WTC11 (cell line): ENCODE measurements at places on chromosomes 5 and 9. TPM values are rescaled to one million over a fixed set of nuclear protein-coding genes. Genes with fewer than 3 reads are reported as not detected.
A peak's percentile ranks its signal among the peaks of the same experiment; 100 is the strongest.

DNA sequence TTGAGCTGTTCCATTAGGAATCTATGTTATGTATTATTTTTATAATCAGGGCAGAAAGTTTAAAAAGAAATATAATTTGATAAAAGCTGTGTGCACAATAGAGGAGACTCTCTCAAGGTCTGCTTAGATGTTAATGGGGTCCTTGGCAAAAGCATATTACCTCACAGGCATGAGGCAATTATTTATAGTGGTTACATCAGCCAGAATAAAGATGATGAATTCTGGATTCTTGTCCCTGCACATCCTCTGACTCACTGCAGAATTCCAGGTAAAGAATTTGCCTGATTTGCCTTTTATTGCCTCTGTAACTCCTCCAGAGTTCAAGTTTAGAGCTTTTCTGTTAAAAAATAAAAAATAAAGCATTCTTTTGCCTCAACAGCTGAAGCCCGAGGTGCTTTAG, 253.6 kb downstream of the MAST4 start:
- peaks cover 9% of the 10 kb centered on the region; the same call in 1 of the 2 replicates for H3K4me1 ChIP-seq
- H3K27ac ChIP-seq, result no peak overlapping the region
- H3K36me3 ChIP-seq, result no peaks in the 10 kb centered on the region
- no peak for DNase-seq
- no peak overlapping the region for H3K4me3 ChIP-seq

- no peak for DNase-seq
- H3K27me3 ChIP-seq, result no peaks in the 10 kb centered on the region
Measured at GRCh38 chr9:20558566-20559016, 63.7 kb downstream of the MLLT3 start.

GRCh38 chr5:129973716-129974426, 69.6 kb downstream of the CHSY3 start:
- no peak for DNase-seq
- no peak overlapping the region for H3K27ac ChIP-seq
- no peaks in the 10 kb centered on the region for H3K36me3 ChIP-seq
- no peaks in the 10 kb centered on the region for H3K27me3 ChIP-seq
- no peak overlapping the region for H3K4me3 ChIP-seq
- no peaks in the 10 kb centered on the region for H3K4me1 ChIP-seq

- H3K27me3 ChIP-seq, result no peaks in the 10 kb centered on the region
- H3K4me3 ChIP-seq, result peak overlapping the region; percentile 91
- no peak for DNase-seq
- peaks cover 22% of the 10 kb centered on the region for H3K36me3 ChIP-seq
Measured at GRCh38 chr9:35688558-35689541, 875 bp downstream of the TPM2 start.

- H3K27me3 ChIP-seq, result no peaks in the 10 kb centered on the region
- no peak for DNase-seq
- H3K27ac ChIP-seq, result no peak overlapping the region
Measured at GRCh38 chr5:178449163-178450070, 140.8 kb downstream of the COL23A1 start.

DNA sequence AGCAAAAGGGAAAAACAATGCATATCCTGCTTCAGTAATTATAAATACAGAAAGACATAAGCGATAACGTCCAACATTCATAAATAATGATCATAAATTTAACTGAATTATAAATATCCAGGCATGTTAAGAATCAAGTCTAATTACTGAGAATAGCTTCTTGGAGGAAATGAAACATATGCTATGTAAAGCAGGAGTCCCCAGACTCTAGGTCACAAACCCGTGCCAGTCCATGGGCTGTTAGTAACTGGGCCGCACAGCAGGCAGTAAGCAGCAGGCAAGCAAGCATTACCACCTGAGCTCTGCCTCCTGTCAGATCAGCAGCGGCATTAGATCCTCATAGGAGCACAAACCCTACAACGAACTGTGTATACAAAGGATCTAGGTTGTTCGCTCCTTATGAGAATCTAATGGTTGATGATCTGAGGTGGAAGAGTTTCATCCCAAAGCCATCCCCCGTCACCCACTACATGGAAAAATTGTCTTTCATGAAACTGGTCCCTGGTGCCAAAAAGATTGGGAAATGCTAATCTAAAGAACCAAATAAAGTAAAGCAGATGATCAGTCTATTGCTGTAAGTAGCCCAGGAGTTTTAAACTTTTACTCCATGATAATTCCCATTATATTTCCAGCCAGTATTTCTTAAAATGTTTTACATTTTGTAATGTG, 50.4 kb downstream of the CERT1 start:
- peaks cover 44% of the 10 kb centered on the region for H3K4me1 ChIP-seq
- H3K27ac ChIP-seq, result no peak overlapping the region
- H3K36me3 ChIP-seq, result peaks cover 10% of the 10 kb centered on the region
- no peak overlapping the region for H3K4me3 ChIP-seq
- no peak for DNase-seq

GRCh38 chr5:168273056-168273980, 18.1 kb upstream of the WWC1 start:
- H3K4me1 ChIP-seq, result peaks cover 22% of the 10 kb centered on the region
- no peaks in the 10 kb centered on the region for H3K36me3 ChIP-seq
- no peak overlapping the region for H3K4me3 ChIP-seq
- H3K27ac ChIP-seq, result no peak overlapping the region

DNA sequence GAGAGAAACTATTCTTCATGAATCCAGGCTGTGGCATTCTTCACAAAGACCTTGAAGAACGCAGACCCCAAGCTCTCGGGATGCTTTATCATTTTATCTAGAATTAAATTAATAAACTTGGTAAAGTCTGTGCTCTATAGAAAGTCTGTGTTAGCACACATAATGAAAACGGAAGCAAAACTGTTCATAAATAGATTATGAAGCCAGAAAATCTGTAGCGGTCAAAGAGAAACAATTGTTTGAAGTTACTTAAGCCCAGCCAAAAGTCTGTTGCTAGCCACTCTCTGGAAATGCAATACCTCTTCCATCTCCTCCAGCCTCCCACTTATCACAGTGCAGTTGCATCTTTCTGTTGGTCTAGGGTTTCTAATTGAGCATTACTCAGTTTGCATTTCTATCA, 375.9 kb downstream of the KIF4B start:
- peaks cover 6% of the 10 kb centered on the region for H3K4me1 ChIP-seq
- H3K27ac ChIP-seq, result no peak overlapping the region
- no peak for DNase-seq
- no peaks in the 10 kb centered on the region for H3K36me3 ChIP-seq
- no peak overlapping the region for H3K4me3 ChIP-seq

- no peaks in the 10 kb centered on the region for H3K36me3 ChIP-seq
- no peak overlapping the region for H3K4me3 ChIP-seq
- H3K4me1 ChIP-seq, result peaks cover 16% of the 10 kb centered on the region
- no peak for DNase-seq
- H3K27me3 ChIP-seq, result no peaks in the 10 kb centered on the region
Measured at GRCh38 chr5:167840527-167841130, 450.8 kb upstream of the WWC1 start.

DNA sequence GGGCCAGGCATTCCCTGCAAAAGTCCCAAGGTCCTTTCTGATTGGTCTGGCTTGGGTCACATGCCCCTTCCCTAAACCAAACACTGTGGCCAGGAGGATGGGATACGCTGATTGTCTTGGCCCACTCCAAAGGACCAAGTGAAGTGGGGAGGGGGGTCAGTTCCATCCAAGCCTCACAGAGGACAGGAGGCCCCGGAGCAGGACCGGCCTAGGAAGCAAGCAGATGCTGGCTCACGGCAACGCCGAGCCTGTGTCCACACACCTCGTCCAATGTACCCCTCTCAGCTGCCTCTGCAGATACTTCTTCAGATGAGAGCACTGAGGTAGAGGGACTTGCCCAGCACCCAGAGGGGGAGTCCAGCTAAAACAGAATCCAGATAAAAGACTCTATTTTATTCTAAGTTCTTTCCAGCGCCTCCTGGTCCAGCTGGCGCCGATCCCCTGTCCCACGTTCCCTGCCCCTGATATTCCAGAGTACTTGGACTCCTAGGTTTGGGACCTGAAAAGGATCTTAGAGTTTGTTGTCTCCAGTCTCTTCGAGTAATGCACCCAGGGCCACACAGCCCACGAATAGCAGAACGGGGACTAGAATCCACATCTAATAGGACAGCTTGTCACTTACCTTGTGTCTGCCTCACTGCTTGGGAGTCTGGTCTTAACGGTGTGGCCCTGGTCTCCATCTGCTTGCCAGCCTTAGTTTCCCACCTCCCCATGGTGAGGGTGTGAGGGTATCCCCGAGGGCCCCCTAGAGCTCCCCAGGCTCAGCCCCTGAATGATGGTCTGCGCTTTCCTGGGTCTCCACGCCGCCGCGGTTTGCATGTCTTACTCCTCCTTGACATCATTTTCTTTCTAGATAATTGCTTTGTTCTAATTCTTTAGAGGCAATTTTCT, 72.4 kb upstream of the UNC5A start:
- H3K27ac ChIP-seq, result no peak overlapping the region
- H3K4me3 ChIP-seq, result no peak overlapping the region
- H3K36me3 ChIP-seq, result no peaks in the 10 kb centered on the region

DNA sequence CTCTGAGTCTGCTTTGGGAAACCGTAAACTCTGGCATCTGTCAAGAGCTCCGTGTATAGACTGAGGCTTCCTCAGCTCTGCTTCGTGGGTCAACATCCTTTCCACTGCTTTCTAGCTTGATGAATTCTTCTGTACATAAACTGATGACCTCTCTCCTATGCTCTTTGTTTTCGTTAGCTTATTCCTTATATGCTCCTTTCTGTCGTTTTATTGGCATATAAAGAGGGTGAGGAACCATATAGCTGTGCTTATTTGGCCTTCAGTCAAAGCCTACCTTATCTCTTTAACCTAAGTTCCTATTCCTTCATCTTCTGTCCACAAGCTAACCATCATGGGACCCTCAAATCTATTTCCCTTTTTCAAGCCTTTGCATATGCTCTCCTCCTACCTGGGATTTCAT, 39.4 kb upstream of the CARTPT start:
- H3K4me1 ChIP-seq, result no peaks in the 10 kb centered on the region
- H3K36me3 ChIP-seq, result peaks cover 2% of the 10 kb centered on the region
- H3K27me3 ChIP-seq, result peaks cover 3% of the 10 kb centered on the region
- no peak for DNase-seq
- H3K4me3 ChIP-seq, result no peak overlapping the region

DNA sequence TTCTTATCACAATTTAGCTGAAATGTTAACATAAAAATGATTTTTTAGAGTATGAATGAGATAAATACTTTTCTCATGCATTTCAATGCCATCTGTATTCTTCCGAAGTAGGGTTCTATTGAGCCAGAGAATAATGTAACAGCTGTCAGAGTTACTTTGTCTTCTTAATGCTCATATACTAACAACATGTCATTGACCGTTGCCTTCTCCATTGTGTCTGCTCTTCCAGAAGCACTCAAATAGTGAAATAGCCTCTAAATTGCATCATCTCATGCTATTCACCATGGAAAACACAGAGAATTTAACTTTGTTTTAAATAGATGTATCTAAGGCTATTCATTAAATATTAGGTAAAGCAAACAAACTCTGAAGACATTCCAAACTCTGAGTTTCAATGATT, 1875.9 kb upstream of the CDH9 start:
- peaks cover 3% of the 10 kb centered on the region for H3K36me3 ChIP-seq
- H3K4me1 ChIP-seq, result no peaks in the 10 kb centered on the region
- no peak overlapping the region for H3K27ac ChIP-seq
- no peak for DNase-seq
- no peak overlapping the region for H3K4me3 ChIP-seq

- DNase-seq, result no peak
- H3K4me3 ChIP-seq, result no peak overlapping the region
- H3K4me1 ChIP-seq, result peaks cover 22% of the 10 kb centered on the region
- no peaks in the 10 kb centered on the region for H3K27me3 ChIP-seq
- no peak overlapping the region for H3K27ac ChIP-seq
Measured at GRCh38 chr5:169767938-169768337, 130.9 kb downstream of the DOCK2 start.

- no peak overlapping the region for H3K27ac ChIP-seq
- H3K36me3 ChIP-seq, result peaks cover 4% of the 10 kb centered on the region; the same call in 1 of the 2 replicates
Measured at GRCh38 chr5:134131165-134131564, 16.7 kb downstream of the TCF7 start.

DNA sequence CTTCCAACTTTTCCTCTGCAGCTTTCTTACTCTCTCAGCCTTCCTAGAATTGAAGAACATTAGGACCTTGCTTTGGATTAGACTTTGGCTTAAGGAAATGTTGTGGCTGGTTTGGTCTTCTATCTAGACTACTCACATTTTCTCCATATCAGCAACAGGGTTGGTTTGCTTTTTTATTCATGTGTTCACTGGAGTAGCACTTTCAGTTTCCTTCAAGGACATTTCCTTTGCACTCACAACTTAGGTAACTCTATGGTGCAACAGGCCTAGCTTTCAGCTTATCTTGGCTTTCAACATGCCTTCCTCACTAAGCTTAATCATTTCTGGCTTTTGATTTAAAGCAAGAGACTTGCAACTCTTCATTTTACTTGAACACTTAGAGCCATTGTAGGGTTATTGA, 153.1 kb downstream of the CCDC192 start:
- no peak for DNase-seq
- H3K36me3 ChIP-seq, result no peaks in the 10 kb centered on the region
- H3K4me3 ChIP-seq, result no peak overlapping the region
- H3K27me3 ChIP-seq, result peaks cover 5% of the 10 kb centered on the region; the same call in 1 of the 2 replicates
- H3K4me1 ChIP-seq, result no peaks in the 10 kb centered on the region

GRCh38 chr5:152551061-152551460, 146.0 kb upstream of the NMUR2 start:
- H3K4me3 ChIP-seq, result no peak overlapping the region
- no peaks in the 10 kb centered on the region for H3K4me1 ChIP-seq

The ISL1 gene
- 0.07 to 0.18 TPM in 2 of 3 replicates, not detected in the other for total RNA-seq

The CCDC152 gene
- total RNA-seq, result 15.1 to 19.0 TPM (median 18.8 TPM) in 3 replicates

The C6 gene
- 0.13 to 0.23 TPM (median 0.14 TPM) in 3 replicates for total RNA-seq

The SPINK5 gene
- total RNA-seq, result 5.9 to 10.5 TPM (median 8.4 TPM) in 3 replicates

The DAPK1 gene
- 127 to 130 TPM (median 129 TPM) in 3 replicates for total RNA-seq

The PRUNE2 gene
- 9.3 to 13.1 TPM (median 9.6 TPM) in 3 replicates for total RNA-seq

The PCYOX1L gene
- 8.1 to 19.2 TPM (median 17.2 TPM) in 3 replicates for total RNA-seq
